ENCODE measurements at places on chromosomes 4 and X. TPM values are rescaled to one million over a fixed set of nuclear protein-coding genes. Genes with fewer than 3 reads are reported as not detected.

KIT gene
- 0.39 TPM for total RNA-seq

XPNPEP2 gene
- 0.29 TPM for total RNA-seq

- DNase-seq, result no peak
These were observed 49.5 kb upstream of the HELT start for GRCh38 chr4:184968784-184969201.

DNA sequence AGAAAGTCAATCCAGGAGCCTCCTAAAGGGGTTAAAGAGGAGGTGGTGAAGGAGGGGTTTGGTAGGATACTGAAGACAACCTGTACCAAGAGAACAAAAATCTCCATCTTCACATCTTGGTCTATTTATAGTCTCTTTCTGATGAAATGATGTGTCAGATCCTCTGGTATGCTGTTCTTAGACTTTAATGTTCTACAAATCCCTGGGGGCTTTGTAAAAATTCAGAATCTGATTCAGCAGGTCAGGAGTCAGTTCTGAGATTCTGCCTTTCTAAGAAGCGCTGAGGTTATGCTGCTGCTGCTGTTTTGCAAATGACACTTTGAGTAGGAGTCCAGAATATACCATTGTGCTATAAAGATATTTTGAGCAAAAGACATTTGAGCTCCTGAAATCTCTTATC lies 172.9 kb upstream of the GLRA2 start:
- DNase-seq, result no peak

DNA sequence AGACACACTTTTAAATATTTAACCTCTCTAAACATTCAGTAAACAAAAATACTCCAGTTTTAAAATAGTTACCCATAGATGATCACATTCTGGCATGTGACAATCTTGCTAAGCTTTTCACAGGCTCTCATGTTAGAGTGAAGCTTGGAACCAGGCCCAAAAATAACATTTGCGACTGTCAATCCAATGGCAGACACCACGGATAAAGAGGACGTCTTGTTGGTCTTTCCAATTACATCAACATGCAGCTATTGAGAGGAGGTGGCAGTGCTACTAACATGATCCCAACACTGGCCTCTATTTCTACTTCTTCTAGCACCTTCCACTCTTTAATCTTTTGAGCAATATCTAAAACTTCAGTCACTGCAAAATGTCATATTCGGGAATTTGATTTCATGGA lies 970.8 kb upstream of the TENM3 start:
- no peak for DNase-seq

DNA sequence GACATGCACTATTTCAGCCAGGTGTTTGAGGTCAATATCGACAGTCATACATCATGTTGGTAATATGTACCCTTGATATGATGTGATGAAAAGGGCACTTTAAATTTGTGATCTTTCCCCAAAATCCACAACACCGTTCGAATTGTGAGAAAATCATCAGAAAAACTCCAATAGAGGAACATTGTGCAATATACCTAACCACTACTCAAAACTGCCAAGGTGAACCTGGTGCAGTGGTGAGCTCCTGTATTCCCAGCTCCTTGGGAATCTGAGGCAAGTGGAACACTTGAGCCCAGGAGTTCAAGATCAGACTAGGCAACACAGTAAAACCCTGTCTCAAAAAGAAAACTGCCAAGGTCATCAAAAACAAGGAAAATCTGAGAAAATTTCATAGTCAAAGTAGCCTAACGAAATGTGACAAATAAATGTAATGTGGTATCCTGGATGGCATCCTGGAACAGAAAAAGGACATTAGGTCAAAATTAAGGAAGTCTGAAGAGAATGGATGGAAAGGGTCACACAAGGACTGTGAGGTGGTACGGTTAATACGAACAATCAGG lies 55.6 kb upstream of the LSM6 start:
- DNase-seq, result no peak

DNA sequence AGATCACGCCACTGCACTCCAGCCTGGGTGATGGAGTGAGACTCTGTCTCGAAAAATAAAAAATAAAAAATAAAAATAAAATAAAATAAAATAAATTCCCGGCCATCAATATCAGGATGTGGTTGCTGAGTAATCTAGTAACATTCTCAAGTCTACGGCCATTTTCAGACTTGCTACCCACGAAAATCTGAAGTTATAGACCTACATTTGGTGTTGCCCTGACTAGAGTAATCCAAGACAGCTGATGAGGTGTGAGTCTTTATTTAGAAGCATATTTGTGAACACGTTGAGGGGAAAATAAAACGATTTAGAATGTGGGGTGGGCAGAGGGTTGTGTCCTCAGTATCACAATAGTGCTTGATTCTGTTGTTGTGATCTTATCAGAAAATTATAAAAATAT lies 130.2 kb upstream of the MID1 start:
- no peak for DNase-seq

DNA sequence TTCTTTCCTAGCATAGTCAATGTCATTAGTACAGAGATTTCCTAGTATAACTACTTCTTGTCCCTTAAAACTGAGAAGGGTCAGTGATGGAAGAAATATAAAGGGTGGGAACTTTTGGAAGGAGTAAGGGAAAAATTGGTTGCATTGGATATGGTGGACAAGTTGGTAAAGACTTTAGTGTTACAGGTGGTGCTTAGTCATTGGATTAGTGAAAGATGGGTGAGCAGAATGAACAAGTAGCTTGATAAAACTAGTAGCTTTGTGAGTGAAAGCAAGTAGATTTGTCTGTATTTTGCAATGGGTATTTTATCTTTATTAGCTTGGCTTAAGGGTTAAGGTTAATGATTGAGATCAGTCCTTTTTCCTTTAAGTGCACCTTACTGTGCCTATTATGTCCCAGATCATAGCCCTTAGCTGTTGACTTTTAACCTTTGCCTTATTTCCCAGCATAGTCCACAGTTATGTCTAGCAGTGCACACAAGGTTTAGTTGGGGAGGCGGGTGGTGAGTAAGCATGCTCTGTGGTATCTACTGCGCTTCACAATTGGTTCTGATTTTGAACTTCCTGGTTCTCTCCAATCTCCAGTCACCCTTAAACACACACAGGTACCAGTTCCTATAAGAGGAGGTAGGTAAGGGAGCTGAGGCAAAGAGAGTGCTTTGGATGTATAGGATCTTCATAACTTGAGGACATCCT lies 9.5 kb downstream of the WDR44 start:
- DNase-seq, result no peak

GRCh38 chrX:34849371-34849770 lies 93.2 kb upstream of the FAM47B start:
- DNase-seq, result no peak

DNA sequence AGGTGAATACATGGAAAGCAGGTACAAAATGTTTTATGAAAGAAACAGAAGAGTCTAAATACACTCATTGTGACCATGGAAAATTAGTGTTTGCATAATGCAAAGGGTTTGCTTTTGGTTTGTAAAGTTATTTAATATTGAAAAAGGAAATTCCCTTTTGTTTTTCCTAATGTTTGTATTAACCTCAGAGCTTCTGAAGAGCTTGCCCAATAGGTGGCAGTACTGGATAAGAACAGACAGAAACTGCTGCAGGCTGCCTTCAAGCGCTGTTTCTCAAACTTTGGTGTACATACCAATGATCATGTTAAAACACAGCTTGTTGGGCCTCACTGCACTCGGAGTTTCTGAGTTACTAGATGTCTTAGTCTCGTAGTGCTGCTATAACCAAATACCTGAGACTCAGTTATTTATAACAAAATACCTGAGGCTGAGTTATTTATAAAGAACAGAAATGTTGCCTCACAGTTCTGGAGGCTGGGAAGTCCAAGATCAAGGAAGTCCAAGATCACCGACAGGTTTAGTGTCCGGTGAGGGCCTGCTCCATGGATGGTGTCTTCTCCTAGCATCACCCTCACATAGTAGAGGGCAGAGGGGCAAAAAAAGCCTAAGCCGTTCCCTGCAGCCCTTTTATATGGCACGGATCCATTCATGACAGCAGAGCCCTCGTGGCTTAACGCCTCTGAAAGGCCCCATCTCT lies 54.2 kb downstream of the SUPT20HL2 start:
- no peak for DNase-seq

SLC4A4 gene
- 1.2 TPM for total RNA-seq

GRCh38 chr4:169249214-169249973 lies 21.4 kb downstream of the SH3RF1 start:
- no peak for DNase-seq

DNA sequence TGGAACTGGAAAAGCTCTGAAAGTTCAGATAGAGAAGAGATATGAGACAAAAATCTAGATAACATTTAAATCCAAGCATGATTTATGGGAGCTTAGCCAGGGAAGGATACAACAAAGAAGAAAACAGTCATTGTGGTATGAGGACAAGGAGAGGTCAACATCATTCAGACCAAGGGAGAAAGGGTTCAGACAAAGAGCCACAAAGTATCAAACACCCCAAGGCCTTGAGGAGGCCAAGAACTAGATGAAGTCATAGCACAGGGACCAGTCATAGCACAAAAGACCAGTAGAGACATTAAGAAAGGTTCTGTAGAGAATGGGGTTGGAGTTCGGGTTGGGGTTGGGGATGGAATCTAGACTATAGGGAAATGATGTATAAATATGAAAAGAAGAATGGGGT lies 77.4 kb upstream of the NAP1L5 start:
- no peak for DNase-seq

DNA sequence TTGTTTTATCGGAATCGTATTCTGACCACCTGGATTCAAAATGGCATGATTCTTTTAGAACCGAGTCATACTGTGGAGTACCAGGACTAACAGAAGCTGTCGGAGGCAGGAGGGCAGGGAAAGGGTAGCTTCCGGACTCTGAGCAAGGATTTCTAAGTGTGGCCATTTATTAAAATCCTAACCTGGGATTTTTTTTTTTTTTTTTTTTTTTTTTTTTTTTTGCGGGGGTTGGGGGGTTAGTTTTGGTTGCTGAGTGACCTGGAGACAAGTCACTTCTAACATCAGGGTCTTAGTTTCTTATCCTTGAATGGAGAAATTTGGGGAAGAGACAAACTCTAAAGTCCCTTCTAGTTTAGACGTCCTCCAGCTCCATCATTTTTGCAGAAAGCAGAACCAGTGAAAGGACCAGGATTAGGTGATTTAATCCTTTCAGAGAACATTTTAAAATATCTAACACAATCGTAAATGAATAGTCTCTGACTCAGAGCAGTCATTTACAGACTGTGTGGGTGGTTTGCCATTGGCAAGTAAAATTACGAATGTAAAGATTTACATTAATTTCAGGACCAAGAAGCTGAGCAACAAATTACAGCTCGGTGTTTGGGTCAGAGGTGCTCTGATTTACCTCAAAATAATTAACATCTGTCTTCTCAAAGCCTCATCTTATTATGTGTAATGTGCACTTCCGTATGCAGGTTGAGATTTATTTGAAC lies 7.3 kb downstream of the SLC25A5 start:
- DNase-seq, result no peak

ERCC6L gene
- 9.7 TPM for total RNA-seq

- no peak for DNase-seq
These were observed 22.3 kb downstream of the TMPRSS11D start for GRCh38 chr4:67861513-67861912.

GRCh38 chr4:128979934-128980333 lies 113.4 kb downstream of the SCLT1 start:
- DNase-seq, result no peak

- no peak for DNase-seq
These were observed 132.5 kb upstream of the NHS start for GRCh38 chrX:17242470-17242869.

DNA sequence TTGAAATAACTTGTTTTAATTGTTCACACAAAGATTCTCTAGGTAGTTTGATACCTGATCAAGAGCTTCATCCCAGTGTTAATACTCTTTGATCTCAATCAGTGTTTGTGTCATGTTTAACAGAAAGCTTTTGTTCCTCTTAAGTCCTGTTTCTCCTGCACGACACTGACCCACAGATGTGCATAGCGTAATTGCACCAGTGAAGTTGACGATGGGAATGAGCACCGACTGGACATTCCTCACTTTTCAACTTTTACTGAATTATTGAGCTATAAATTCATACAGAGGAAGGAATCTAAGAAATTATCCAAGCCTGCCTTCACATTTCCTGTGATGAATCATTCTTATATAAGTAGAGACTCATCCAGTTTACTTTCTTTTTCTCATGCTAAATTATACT lies 878.7 kb upstream of the TENM3 start:
- DNase-seq, result no peak

DNA sequence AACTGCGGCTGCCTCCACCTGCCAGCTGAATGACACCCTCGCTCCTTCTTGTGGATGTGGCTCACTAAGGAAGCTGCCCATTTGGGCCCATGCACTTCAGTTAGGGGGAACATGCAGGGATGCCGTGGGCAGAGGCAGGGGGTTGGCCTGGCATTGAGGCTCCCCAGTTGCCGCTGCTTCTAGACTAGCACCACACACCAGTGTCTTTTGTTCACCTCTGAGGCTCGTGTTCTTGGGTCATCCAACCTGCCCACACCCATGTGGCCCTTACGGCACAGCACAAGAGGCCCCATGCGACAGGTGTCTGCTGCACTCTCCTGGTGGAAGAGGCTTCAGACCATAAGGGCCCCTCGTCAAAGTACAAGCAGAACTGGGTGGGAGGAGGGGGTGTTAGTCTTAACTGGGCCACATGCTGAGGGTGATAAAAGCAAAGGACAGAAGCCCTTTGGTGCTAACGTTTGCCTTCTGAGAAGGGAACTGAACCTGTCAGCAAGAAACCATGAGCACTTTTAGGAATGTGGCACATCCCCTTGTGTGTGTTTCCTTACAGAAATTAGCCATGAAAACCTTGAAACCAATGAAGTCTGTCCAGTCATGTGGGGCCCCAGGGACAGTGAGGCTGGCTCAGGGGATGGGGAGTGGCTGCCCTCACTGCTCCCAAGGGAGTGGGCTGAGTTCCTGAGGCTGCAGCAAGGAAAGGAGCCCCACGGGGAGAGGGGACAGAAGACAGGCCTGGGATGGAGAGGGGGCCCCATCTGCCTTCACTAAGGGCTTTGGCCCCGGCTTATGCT lies 39.2 kb downstream of the MAP7D3 start:
- DNase-seq, result no peak

DNA sequence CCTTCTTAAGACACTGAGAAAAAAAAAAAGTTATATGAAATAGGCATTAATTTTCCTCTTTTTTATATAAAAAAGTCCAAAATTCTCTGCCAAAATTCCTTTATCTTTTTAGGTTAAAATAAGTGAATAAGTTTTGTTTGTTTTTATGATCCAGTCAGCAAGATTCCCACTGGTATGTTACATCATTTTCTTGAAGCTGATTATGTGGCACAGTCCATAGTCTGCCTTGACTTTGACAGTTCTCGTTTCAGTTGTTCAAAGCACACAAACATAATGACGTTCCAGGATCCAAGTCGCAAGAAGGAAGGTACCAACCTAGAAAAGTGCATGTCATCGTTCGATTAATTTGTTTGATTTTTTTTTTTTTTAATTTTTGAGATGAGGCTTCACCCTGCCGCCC lies 9.1 kb downstream of the UCP1 start:
- DNase-seq, result no peak

CPLX1 gene
- total RNA-seq, result 0.13 TPM

Data from CD8-positive, alpha-beta memory T cell (primary cell).